NCI-H460 (cell line): ENCODE measurements at places on chromosomes 5 and 9. TPM values are rescaled to one million over a fixed set of nuclear protein-coding genes. Genes with fewer than 3 reads are reported as not detected.

The NTRK2 gene
- total RNA-seq = 0.06 and 0.12 TPM in 2 replicates

The EDIL3 gene
- total RNA-seq = 33.7 and 39.4 TPM in 2 replicates

The ATG12 gene
- 59.8 and 82.9 TPM in 2 replicates for total RNA-seq

The APBA1 gene
- 0.03 and 0.05 TPM in 2 replicates for total RNA-seq

GRCh38 chr9:136314944-136315343 is 11.1 kb upstream of the CCDC187 start:
- DNase-seq = no peak

- peak; percentile 40 for DNase-seq
Observed at GRCh38 chr5:170892196-170892595, 30.4 kb downstream of the RANBP17 start.
